ENCODE measurements at places on chromosomes 7 and 10.

DNA sequence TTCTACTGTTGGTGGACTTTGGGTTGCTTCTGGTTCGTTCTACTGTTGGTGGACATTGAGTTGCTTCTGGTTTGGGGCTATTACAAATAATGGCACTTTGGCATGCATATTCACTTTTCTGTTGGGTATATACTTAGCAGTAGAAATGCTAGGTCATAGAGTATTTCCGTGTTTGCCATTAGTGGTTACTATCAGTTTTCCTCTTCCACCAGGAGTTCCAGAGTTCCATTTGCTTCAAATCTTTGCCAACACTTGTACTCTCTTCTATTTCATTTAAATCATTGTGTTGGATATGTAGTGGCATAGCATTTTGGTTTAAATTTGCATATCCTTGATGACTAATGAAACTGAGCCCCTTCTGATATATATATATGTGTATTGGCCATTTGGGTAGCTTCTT lies 15.2 kb downstream of the UBE2D1 start:
- DNase-seq, result no peak

- DNase-seq, result peak; percentile 28
Observed at GRCh38 chr7:150449206-150449952, 1.1 kb upstream of the GIMAP8 start.

DNA sequence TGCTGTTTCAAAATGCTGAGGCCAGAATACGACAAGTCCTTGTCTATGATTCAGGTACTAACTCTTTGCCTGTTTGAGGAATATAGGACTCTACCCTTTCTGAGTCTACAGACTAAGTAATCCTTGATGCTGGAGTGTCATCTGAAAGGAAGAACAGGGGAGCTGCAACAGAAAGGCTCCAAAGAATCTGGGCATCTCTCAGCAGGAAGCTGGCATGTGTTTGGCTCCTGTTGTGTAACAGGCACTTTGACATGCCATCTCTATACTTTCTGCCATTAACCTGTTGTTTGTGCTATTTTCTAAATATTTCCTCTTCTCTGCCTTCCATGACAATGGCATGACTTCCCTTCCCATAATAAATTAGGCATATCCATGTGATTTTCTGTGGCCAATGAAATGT lies 409.5 kb downstream of the ADRA2A start:
- no peak for DNase-seq

GRCh38 chr10:89263531-89263930 lies 12.0 kb upstream of the LIPA start:
- no peak for DNase-seq

DNA sequence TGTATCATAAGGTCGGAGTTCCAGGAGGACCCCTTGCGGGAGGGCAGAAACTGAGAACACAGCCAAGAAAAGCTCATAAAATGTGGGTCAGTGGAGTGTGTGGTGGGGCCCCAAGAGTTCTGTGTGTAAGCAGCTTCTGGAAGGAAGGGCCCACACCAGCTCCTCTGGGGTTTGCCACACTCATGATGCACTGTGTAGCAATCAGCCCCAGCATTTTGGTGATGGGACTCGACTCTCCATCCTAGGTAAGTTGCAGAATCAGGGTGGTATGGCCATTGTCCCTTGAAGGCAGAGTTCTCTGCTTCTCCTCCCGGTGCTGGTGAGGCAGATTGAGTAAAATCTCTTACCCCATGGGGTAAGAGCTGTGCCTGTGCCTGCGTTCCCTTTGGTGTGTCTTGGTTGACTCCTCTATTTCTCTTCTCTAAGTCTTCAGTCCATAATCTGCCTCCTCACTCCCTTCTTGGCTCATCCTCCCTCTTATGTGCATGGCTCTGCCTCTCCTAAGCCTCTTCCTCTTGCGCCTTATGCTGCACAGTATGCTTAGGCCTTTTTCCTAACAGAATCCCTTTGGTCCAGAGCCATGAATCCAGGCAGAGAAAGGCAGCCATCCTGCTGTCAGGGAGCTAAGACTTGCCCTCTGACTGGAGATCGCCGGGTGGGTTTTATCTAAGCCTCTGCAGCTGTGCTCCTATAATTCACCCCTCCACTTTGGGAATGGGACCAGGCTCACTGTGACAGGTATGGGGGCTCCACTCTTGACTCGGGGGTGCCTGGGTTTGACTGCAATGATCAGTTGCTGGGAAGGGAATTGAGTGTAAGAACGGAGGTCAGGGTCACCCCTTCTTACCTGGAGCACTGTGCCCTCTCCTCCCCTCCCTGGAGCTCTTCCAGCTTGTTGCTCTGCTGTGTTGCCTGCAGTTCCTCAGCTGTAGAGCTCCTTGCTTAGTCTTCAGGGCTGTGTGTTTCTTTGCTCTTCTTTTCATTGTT lies 17.8 kb downstream of the PRSS2 start:
- no peak for DNase-seq

GRCh38 chr7:29017713-29018112 lies 59.6 kb upstream of the TRIL start:
- DNase-seq, result no peak

GRCh38 chr7:18352339-18353255 lies 143.0 kb upstream of the HDAC9 start:
- DNase-seq, result no peak

- DNase-seq, result no peak
Observed at GRCh38 chr10:77680811-77681210, 43.2 kb upstream of the KCNMA1 start.

DNA sequence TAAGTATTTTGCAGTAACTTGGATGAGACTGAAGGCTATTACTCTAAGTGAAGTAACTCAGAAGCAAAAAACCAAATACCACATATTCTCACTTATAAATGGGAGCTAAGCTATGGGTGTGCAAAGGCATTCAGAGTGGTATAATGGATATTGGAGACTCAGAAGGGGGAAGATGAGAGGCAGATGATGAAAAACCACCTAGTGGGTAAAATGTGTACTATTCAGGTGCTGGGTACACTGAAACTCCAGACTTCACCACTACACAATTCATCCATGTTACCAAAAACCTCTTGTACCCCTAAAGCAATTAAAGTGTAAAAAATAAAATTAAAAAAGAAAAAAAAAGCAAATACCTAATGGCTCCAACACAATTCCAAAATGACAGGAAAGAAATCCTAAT lies 351.7 kb downstream of the NXPH1 start:
- DNase-seq, result no peak

GRCh38 chr7:43390576-43390975 lies 192.3 kb upstream of the STK17A start:
- no peak for DNase-seq

Measured in stimulated activated CD4-positive, alpha-beta T cell treated with anti-CD3 and anti-CD28 coated beads, Interleukin-1b, Interleukin-23, amount 100 ng/mL, for 48 hours (primary cell).